ENCODE measurements at places on chromosomes 6 and 20.

DNA sequence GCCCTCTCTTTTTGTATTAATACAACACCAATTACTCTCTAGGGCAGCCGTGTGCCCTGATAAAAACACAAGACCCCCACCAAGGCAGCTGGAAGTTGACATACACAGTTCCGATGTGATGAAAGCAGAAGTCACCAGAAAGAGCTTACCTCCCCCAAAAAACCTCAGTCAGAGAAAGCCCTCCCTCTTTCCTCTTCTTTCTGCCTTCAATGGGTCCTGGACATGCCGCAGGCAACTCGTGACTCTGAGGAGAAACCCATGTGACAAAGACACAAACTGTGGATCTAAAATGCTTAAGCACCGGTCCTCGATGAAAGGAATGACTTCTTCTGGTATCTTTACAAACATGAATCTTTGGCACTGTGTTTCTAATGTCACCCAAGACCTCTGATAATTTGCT, 117.7 kb upstream of the CCDC28A start:
- no peak for DNase-seq
- peaks cover 17% of the 10 kb centered on the region for H3K4me1 ChIP-seq
- no peak overlapping the region for H3K4me3 ChIP-seq
- no peak overlapping the region for H3K27ac ChIP-seq
- peaks cover 21% of the 10 kb centered on the region for H3K27me3 ChIP-seq

- no peaks in the 10 kb centered on the region for H3K27me3 ChIP-seq
- no peak overlapping the region for H3K27ac ChIP-seq
- no peak for DNase-seq
- H3K4me1 ChIP-seq = peaks cover 36% of the 10 kb centered on the region
- no peak overlapping the region for H3K4me3 ChIP-seq
These were observed 52.7 kb downstream of the GNAS start for GRCh38 chr20:58905236-58905635.

DNA sequence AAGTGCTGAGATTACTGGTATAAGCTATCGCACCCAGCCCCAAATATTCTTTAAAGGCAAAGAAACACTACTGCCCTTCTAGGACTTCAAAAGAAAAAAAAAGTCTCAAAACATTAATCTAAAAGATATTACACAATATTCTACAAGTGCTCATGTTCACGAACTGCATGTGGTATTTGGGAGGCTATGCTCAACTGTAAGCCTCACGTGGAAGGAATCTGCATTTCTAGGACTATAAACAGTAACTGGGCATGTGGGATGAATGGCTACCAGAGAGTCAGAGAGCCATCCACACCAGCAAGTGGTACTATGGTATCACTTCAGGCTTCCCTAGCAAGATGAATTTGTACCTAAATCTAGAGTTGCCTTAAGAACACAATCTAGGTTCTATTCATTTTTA, 50.0 kb downstream of the FKBP5 start:
- no peaks in the 10 kb centered on the region for H3K27me3 ChIP-seq
- peaks cover 40% of the 10 kb centered on the region for H3K36me3 ChIP-seq
- peaks cover 36% of the 10 kb centered on the region for H3K4me1 ChIP-seq
- no peak overlapping the region for H3K27ac ChIP-seq
- DNase-seq = no peak

DNA sequence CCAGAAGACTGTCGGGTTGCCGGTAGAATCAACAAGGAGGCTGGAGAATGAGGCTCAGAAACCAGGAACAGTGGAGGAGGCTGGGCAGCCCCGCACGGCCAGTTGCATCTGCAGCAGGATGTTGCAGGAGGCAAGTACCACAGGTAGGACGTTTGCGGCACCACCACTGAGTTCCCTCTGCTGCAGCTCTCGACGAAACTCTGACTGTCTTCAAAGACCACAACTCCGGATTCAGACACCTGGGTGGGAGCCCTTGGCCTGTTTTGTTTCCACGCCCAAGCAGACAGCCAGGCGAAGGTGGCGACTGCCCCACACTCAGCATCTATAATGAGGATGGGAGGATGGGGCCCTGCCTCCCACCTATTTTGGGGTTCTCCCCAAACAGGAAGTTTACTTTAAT, 218.2 kb downstream of the ZDHHC14 start:
- H3K36me3 ChIP-seq = no peaks in the 10 kb centered on the region
- H3K27ac ChIP-seq = no peak overlapping the region
- no peak for DNase-seq
- H3K4me3 ChIP-seq = no peak overlapping the region
- H3K4me1 ChIP-seq = peaks cover 6% of the 10 kb centered on the region

DNA sequence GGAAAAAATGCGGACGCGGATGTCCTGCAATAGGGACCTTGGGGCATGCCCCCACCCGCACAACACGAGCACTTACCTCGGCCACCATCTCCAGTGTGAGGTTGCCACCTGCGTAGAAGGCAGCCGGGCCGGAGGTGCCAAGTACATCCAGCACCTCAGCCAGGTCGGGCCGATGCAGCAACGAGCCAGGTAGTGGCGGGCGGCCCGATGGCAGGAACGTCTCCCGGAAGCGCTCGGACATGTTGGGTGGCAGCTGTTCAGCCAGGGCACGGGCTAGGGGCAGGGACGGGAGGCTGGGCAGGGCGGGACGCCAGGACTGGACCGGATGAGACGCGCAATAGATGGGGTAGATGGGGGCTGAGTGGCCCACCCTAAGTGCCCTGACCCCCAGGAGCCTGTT, 13.3 kb downstream of the GGT7 start:
- peaks cover 3% of the 10 kb centered on the region for H3K36me3 ChIP-seq
- H3K4me1 ChIP-seq = no peaks in the 10 kb centered on the region
- DNase-seq = no peak
- H3K27me3 ChIP-seq = no peaks in the 10 kb centered on the region
- no peak overlapping the region for H3K4me3 ChIP-seq

- no peak for DNase-seq
- H3K4me1 ChIP-seq = peaks cover 44% of the 10 kb centered on the region
- peaks cover 34% of the 10 kb centered on the region for H3K36me3 ChIP-seq
- no peak overlapping the region for H3K27ac ChIP-seq
- H3K4me3 ChIP-seq = no peak overlapping the region
These were observed 80.9 kb upstream of the TAB2 start for GRCh38 chr6:149236589-149236988.

GRCh38 chr6:26520237-26520849, 17.8 kb upstream of the HMGN4 start:
- H3K36me3 ChIP-seq = peaks cover 2% of the 10 kb centered on the region
- DNase-seq = no peak
- H3K27me3 ChIP-seq = peaks cover 8% of the 10 kb centered on the region

- H3K27me3 ChIP-seq = peaks cover 4% of the 10 kb centered on the region
- H3K27ac ChIP-seq = no peak overlapping the region
- peak overlapping the region; percentile 77 for H3K4me3 ChIP-seq
- H3K4me1 ChIP-seq = peaks cover 10% of the 10 kb centered on the region
- H3K36me3 ChIP-seq = peaks cover 6% of the 10 kb centered on the region
These were observed 6.5 kb downstream of the HELZ2 start for GRCh38 chr20:63567386-63568169.

Data from T-helper 2 cell treated with Interferon-gamma antibody and Interleukin-4, amounts not matched to agents 5 μg/mL and 100 μg/mL, for 36 hours (primary cell).